ENCODE measurements at places on chromosomes 12 and 14. TPM values are rescaled to one million over a fixed set of nuclear protein-coding genes. Genes with fewer than 3 reads are reported as not detected.

The DEPDC4 gene
- total RNA-seq, result 1.6 TPM

The WNT1 gene
- not detected for total RNA-seq

DNA sequence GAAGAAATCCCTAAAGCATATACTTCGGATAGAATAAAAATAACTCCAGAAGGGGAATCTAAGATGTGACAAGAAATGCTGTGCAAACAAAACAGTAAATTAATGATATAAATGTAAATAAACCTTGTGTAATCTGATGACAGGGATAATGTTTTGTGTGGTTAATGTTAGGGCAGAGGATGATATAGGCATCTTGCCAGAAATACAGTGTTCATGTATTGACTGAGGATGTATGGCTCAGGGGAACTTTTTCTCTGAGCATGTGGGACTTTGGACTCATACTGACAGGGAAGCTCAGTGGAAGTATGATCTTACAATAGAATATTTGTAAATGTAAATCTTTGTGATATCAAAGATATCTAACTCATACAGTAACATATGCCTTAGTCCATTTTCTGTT, 420.2 kb downstream of the TMTC2 start:
- H3K27me3 ChIP-seq, result no peaks in the 10 kb centered on the region
- DNase-seq, result no peak
- no peaks in the 10 kb centered on the region for H3K4me1 ChIP-seq
- H3K4me3 ChIP-seq, result no peak overlapping the region
- H3K27ac ChIP-seq, result no peak overlapping the region

- H3K27me3 ChIP-seq, result no peaks in the 10 kb centered on the region
- no peak for DNase-seq
- no peak overlapping the region for H3K27ac ChIP-seq
- no peak overlapping the region for H3K4me3 ChIP-seq
- H3K36me3 ChIP-seq, result no peaks in the 10 kb centered on the region
- H3K4me1 ChIP-seq, result peaks cover 7% of the 10 kb centered on the region
Measured at GRCh38 chr14:97499790-97500481, 702.8 kb downstream of the VRK1 start.

Data from cardiac muscle cell (in vitro differentiated cells and primary cell).